ENCODE measurements at places on chromosomes 7 and 10. TPM values are rescaled to one million over a fixed set of nuclear protein-coding genes. Genes with fewer than 3 reads are reported as not detected.

DNA sequence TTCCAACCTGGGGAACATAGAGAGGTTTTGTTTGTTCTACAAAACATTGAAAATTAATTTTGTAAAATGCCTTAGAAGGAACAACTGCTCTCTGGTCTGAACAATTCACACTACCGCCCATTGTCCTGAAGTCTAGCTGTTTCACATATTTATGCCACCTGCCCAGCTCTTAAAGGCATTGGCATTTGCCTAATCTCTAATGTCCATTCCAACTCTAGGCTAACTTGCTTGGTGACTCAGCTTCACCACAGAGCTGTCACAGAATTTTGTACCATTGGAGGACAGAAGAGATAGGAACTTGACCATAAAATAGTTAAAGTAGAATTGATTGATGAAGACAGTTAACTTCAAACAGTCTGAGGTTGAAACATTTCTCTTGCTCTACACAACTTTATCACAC lies 53.5 kb upstream of the PPP1R17 start:
- no peak overlapping the region for H3K27ac ChIP-seq
- no peaks in the 10 kb centered on the region for H3K36me3 ChIP-seq
- no peak for DNase-seq
- H3K27me3 ChIP-seq, result no peaks in the 10 kb centered on the region
- H3K4me3 ChIP-seq, result no peak overlapping the region

Gene CALML3
- total RNA-seq, result not detected

DNA sequence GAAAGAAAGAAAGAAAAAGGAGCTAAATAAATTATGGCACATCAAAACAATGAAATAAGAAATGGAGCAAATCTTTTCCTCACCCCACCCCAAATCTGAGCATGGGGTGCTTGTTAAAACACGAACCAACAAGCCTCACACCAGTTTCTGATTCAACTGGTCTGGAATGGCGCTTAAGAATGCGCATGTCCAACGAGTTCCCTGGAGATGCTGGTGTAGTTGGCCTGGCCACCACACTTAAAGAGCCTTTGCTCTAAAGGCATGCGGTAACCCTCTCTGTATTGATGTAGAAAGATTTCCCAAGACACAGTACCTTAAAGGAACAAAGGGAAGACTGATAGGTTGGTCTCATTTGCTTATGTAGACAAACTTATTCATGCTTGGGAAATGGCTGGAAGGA lies 49.1 kb upstream of the STEAP1B start:
- H3K36me3 ChIP-seq, result no peaks in the 10 kb centered on the region
- no peak overlapping the region for H3K4me3 ChIP-seq
- H3K27me3 ChIP-seq, result peaks cover 88% of the 10 kb centered on the region
- H3K27ac ChIP-seq, result no peak overlapping the region

DNA sequence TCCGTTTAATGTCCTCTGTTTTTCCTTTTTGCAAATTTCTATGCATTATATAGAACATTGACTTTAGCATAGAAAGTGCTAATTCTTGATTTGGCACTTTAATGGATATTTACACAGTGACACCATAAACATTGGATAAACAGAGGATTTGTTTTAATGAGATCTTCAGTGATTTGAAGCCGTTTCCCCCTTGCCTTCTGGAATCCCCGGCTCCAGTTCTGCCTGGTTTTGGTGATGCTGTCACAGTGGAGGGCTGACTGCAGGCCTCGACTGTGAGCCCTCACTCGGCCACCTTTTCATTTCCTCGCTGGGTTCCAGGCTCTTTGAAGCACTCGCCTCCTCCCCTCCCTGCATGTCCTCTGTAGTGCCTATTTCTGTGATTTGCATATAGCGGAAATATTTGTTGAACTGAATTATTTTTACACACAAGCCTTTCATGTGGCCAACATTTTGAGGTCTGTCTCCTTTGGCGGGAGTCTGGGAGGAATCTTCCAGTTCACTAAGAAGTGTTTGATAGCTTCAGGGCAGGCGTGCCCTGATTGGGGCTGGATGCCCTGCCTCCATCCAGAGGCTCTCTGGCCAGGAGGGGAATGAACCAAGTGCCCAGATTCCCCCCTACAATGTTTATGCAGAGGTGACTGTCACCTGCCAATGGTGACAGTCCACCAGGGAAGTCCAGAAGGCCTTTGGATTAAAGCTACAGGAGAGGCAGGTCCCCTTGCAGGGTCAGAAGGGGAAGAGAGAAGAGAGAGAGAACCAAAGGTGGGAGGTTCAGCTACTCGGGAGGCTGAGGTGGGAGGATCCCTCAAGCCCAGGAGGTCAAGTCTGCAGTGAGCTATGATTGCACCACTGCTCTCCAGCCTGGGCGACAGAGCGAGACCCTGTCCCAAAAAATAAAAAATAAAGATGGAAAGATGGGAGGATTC lies 67.5 kb downstream of the CUX1 start:
- no peak overlapping the region for H3K4me3 ChIP-seq
- H3K27me3 ChIP-seq, result no peaks in the 10 kb centered on the region
- H3K27ac ChIP-seq, result no peak overlapping the region

DNA sequence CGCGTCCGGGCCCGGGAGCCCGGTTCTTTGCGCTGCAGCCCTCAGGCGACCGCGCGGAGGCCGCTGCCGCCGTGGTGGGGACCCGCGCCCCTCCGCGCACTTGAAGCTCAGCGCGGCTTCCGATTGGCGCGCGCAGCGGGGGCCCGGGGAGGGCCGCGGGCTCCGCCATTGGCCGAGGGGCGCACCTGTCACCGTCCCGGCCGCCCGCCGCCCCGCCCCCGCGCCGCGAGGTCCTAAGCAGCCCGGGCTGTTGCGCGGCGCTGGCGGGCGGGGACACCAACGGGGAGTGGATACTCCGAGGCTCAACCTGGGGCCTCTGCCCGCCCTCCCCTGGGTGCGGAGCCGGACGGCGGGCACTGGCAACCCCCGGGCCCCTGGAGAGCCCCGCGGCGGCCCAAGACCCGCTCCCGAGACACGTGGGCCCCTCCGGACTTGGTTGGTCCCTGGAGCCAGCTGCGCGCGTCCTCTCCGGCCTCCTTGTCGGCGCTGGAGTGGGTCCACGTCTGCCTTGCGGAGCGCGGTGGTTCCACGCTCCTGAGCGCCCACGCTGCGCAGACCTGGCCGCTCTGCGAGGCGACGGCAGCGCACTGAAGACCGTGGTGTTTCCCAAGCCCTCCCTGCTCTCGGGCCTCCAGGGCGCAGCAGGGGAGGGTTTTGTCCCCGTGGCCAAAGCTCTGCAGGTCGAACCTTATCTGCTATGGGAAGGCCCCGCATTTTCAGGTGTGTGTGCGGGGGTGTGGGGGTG lies at the start of gene MNX1:
TSS of gene MNX1 (minus strand) at position 76 of the 745 bp plus-strand sequence. CDS start 313 bp downstream, outside the sequence.
- no peaks in the 10 kb centered on the region for H3K36me3 ChIP-seq
- H3K27ac ChIP-seq, result no peak within 1 kb of the TSS
- H3K4me3 ChIP-seq, result peak within 1 kb of the TSS; percentile 33
- DNase-seq, result no peak

GRCh38 chr7:26199301-26200037 lies 1.1 kb downstream of the HNRNPA2B1 start:
- peak overlapping the region; percentile 98 for H3K27ac ChIP-seq
- peaks cover 30% of the 10 kb centered on the region for H3K36me3 ChIP-seq
- H3K27me3 ChIP-seq, result no peaks in the 10 kb centered on the region
- peak; percentile 78 for DNase-seq

Gene UCMA
- not detected for total RNA-seq

DNA sequence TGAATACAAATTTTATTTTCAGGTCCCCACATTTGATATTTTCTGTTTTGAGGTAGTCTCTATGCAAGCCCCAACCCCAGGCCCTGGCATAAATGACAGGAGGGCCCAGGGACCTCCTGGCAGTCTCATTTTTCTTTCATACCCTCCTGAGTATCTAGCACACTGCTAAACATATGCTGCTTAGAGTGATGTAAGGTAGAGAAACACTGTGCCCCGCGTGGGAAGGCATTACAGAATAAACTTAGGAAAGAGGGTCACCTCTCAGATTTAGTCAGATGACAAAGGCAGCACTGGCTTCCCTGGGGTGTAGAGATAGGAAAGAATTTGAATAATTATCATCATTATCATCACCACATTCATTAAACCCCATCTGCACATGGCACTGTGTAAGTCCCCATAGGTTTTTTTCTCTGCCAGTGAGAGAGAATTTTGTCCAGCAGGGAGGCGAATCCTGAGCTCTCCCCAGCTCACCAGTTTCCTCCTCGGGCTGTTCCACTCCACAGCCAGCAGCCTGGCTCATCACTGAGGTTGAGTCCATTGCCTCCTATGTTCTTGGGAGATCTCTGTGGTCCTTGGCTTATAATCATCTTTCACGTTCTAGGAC lies 507.3 kb upstream of the GALNT17 start:
- no peaks in the 10 kb centered on the region for H3K36me3 ChIP-seq
- no peak for DNase-seq
- no peaks in the 10 kb centered on the region for H3K4me1 ChIP-seq
- H3K4me3 ChIP-seq, result no peak overlapping the region
- H3K27me3 ChIP-seq, result no peaks in the 10 kb centered on the region
- H3K27ac ChIP-seq, result no peak overlapping the region

- H3K27ac ChIP-seq, result peak overlapping the region; percentile 91
- no peaks in the 10 kb centered on the region for H3K36me3 ChIP-seq
- H3K4me3 ChIP-seq, result no peak overlapping the region
- DNase-seq, result no peak
- peaks cover 40% of the 10 kb centered on the region for H3K4me1 ChIP-seq
Observed at GRCh38 chr10:132517951-132518521, 19.6 kb upstream of the INPP5A start.

- H3K4me1 ChIP-seq, result no peaks in the 10 kb centered on the region
- no peaks in the 10 kb centered on the region for H3K27me3 ChIP-seq
- no peak overlapping the region for H3K27ac ChIP-seq
- no peak overlapping the region for H3K4me3 ChIP-seq
- DNase-seq, result no peak
- no peaks in the 10 kb centered on the region for H3K36me3 ChIP-seq
Observed at GRCh38 chr10:17626656-17627055, 9.5 kb upstream of the HACD1 start.

GRCh38 chr7:27345997-27346396 lies 103.4 kb downstream of the EVX1 start:
- H3K27ac ChIP-seq, result no peak overlapping the region
- H3K36me3 ChIP-seq, result no peaks in the 10 kb centered on the region
- peaks cover 11% of the 10 kb centered on the region for H3K27me3 ChIP-seq
- H3K4me3 ChIP-seq, result no peak overlapping the region
- no peak for DNase-seq

DNA sequence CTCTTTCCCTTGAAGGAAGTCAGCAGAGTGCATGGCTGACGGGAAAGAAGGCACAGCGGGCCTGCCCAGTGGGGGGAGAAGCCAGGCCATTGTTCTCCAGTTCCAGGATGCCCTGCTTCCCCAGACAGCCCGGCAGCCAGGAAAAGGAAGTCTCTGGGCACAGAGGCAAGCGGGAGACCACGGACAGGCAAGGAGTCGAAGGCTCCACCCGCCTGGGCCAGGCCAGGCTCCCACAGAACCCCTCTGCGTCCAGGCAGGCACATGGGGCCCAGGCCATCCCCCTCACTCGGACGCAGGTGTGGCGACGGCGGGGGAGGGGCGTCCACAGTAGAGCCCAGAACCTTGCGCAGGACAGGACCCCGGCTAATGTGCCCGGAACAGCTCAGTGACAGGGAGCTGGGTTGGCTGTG lies 8.7 kb downstream of the GPR146 start:
- H3K4me3 ChIP-seq, result no peak overlapping the region
- H3K27me3 ChIP-seq, result no peaks in the 10 kb centered on the region
- peak overlapping the region; percentile 76 for H3K27ac ChIP-seq
- H3K36me3 ChIP-seq, result no peaks in the 10 kb centered on the region

- H3K27me3 ChIP-seq, result no peaks in the 10 kb centered on the region
- H3K36me3 ChIP-seq, result peaks cover 62% of the 10 kb centered on the region
- H3K4me1 ChIP-seq, result peaks cover 2% of the 10 kb centered on the region
- no peak overlapping the region for H3K4me3 ChIP-seq
Observed at GRCh38 chr7:100023526-100023925, 8.1 kb downstream of the ZKSCAN1 start.

GRCh38 chr10:111556666-111557065 lies 479.8 kb downstream of the ADRA2A start:
- DNase-seq, result no peak
- no peak overlapping the region for H3K4me3 ChIP-seq
- H3K36me3 ChIP-seq, result no peaks in the 10 kb centered on the region
- no peak overlapping the region for H3K27ac ChIP-seq
- no peaks in the 10 kb centered on the region for H3K4me1 ChIP-seq

DNA sequence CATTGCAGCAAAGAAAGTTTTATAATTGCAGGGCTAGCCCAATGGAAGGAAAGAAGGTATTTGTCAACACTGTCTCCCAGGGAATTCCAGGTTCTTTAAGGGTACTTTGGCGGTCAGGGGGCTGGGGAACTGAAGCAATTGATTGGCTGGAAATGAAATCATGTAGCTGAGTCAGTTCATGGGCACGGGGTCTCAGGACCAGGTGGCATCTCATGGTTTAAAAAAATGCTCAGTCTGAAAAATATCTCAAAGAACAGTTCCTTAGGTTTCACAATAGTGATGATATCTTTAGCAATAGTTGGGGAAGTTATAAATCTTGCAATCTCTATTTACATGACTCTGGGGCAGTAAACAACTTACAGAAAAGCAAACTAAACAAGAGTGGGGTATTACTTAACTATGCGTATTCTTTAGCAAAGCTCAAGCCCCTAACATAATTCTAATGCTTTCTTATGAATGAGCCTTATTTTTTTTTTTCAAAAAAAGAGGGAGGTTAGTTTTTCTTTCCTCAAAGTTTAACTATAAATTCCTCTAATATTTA lies 376.9 kb upstream of the NRG3 start:
- H3K4me1 ChIP-seq, result no peaks in the 10 kb centered on the region
- H3K36me3 ChIP-seq, result no peaks in the 10 kb centered on the region
- no peak overlapping the region for H3K27ac ChIP-seq
- no peak overlapping the region for H3K4me3 ChIP-seq
- DNase-seq, result no peak
- no peaks in the 10 kb centered on the region for H3K27me3 ChIP-seq

DNA sequence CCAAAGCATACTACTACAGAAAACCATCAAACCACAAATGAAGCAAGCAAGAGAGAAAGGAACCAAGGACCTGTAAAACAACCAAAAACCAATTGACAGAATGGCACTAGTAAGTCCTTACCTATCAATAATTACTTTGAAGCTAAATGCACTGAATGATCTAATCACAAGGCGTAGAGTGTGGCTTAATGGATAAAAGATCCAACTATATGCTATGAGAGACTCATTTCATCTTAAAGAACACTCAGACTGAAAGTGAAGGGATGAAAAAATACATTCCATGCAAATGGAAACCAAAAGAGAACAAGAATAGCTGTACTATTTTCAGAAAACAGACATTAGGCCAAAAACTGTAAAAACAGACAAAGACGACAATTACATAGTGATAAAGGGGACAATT lies 70.7 kb downstream of the CRPPA start:
- H3K4me3 ChIP-seq, result no peak overlapping the region
- H3K27me3 ChIP-seq, result no peaks in the 10 kb centered on the region
- DNase-seq, result no peak
- H3K36me3 ChIP-seq, result no peaks in the 10 kb centered on the region
- H3K27ac ChIP-seq, result no peak overlapping the region

- H3K36me3 ChIP-seq, result no peaks in the 10 kb centered on the region
- H3K4me3 ChIP-seq, result no peak overlapping the region
- DNase-seq, result no peak
- H3K27ac ChIP-seq, result no peak overlapping the region
Observed at GRCh38 chr10:124200011-124200410, 106.6 kb upstream of the CHST15 start.

Gene TUBB8
- 0.26 TPM for total RNA-seq

Gene ZNRF2
- 18.3 TPM for total RNA-seq

GRCh38 chr10:104650072-104650471 lies 9.0 kb downstream of the SORCS3 start:
- H3K4me1 ChIP-seq, result no peaks in the 10 kb centered on the region
- no peak for DNase-seq
- H3K27me3 ChIP-seq, result no peaks in the 10 kb centered on the region

Data from left lung (tissue), 14 donors.